ENCODE measurements at places on chromosomes 11 and 22. TPM values are rescaled to one million over a fixed set of nuclear protein-coding genes. Genes with fewer than 3 reads are reported as not detected.

GRCh38 chr11:78256962-78257361, 68.2 kb downstream of the USP35 start:
- peak; percentile 75 for DNase-seq

DNA sequence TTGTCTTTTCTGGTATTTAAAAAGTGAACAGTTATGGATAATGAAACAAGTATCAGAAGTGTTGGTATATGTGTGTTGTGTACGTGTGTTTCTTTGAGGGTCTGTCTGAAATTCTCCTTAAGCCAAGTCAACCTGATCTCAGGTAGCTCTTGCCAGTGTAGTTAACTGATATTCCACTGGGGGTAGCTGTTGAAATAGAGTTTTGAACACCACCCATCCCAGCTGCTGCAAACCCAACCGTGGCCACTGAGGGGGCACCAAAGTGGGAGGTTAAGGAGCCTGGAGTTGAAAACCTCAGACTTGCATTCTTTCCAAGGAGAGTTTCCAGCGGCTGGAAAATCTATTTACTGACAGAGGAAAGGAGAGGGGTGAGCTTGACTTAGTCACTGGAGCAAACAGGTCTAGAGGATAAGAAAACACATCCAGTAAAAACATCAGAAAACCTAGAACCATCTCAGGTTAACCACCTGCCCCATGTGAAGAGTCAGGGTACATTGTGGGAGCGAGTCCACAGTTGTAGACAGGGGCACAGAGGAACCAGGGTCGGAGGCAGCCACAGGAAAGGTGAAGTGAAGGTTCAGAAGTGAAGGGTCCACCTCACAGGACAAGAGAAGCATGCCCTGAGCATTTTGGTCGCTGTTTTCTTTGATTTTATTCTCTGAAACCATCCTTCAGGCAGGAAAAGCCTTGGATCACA, 8.8 kb upstream of the CUL5 start:
- DNase-seq, result no peak

DNA sequence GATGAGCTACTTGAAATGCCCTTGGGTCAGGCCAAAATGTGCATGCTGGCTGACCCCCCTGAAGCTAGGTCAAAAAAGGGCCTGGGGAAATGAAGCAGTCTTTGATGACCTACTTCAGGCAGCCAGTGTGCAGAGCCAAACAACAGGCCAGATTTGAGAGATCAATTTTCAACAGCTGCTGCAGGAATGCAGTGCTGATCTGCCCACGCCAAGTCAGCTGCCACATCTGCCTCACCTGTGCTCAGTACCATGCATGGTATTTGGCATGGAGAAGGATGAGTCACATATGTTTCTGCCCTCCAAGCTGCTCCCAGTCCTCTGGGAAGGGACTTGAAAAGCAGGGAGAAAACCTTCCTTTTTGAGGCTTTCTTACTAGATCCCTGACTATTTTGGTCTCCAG, 35.8 kb downstream of the MTNR1B start:
- no peak for DNase-seq

DNA sequence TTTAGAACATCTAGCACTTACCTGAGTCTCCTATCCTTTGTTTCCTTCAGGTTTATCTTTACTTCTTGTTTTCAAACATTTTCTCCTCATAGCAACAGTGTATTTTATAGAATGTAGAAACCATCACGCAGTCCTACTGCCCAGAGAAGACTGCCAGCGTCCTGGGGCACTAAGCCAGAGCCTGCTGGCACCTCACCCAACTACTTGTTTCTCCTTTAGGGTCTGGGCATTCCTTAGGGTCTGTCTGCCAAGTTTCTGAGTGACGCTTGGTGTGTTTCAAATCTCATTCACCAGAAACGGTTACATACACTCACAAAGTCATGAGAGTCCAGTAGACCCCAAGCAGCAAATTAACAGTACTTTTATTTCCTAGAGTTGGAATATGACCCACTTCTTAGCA, 49.6 kb upstream of the SLC25A1 start:
- DNase-seq, result no peak

- DNase-seq, result no peak
Observed at GRCh38 chr11:111729071-111729830, 36.9 kb downstream of the PPP2R1B start.

GRCh38 chr11:82718307-82718706, 15.4 kb downstream of the FAM181B start:
- DNase-seq, result no peak

GRCh38 chr11:105867742-105868141, 154.3 kb downstream of the MSANTD4 start:
- no peak for DNase-seq

- no peak for DNase-seq
Observed at GRCh38 chr22:50563413-50564160, 868 bp upstream of the SYCE3 start.

GRCh38 chr11:120186456-120186773, 24.4 kb upstream of the OAF start:
- no peak for DNase-seq

DNA sequence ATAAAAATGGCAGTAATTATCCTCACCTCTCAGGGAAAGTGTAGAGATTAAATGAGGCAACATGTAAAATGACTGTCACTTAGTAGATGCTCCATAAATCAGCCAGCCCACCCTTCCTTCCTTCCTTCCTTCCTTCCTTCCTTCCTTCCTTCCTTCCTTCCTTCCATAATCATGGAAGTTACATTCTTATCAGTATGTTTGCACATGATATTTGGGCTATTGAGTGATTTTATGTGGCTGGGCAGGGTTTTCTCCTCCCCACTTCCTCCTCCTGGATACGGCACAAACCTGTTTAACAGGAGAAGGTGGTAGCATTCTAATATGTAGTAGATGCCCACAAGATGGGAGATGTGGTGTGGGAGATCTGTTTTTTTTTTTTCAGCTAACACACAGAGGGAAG, 11.9 kb downstream of the LYVE1 start:
- DNase-seq, result no peak

HBE1 gene
- not detected for total RNA-seq

GPR83 gene
- total RNA-seq, result 0.13 TPM

All from heart right ventricle (tissue), 16 donors.